ENCODE measurements at places on chromosomes 12 and 14.
A peak's percentile ranks its signal among the peaks of the same experiment; 100 is the strongest.

GRCh38 chr12:18135509-18135908, 45.5 kb upstream of the RERGL start:
- no peak for DNase-seq

GRCh38 chr12:88994971-88995370, 357.3 kb downstream of the DUSP6 start:
- no peak for DNase-seq

DNA sequence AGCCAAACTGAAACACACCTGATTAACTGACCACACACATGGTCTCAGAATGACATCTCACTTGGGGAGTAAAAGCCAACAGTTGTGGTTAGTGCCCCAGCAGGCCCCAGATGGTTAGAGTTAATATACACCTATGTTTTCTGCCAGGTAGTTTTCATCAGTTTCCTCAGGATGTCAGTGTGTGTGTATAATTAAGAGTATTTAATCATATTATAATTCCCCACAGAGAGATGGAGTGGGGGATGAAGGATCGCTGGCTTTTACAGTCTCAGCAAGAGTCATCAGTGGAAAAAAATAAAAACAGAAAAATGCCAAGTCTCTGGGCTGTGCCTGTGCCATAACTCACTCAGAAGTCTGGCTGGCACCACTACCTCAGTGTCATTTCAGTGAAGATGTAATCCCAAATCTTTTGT, 412.5 kb downstream of the ZFP36L1 start:
- no peak for DNase-seq

DNA sequence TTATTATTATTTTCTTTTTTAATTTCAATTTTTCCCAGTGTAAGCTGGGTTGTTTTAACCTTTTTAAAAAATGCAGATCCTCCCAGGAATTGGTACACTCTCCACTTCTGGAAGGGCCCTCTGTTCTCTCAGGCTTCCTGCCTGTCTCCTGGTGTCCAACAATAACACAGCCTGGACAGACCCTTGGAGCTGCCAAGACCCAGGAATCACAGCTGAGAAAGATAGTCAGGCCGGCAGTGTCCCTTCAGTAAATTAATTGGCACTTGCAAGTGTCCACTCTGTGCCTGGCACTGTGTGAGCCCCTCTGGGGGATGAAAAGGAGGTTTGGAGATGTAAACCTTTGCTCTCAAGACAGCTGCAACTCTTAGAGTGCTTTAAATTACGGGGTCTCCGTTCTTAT, 113.3 kb downstream of the SMOC1 start:
- no peak for DNase-seq

GRCh38 chr12:2353281-2353680, 300.5 kb downstream of the CACNA1C start:
- DNase-seq = no peak

DNA sequence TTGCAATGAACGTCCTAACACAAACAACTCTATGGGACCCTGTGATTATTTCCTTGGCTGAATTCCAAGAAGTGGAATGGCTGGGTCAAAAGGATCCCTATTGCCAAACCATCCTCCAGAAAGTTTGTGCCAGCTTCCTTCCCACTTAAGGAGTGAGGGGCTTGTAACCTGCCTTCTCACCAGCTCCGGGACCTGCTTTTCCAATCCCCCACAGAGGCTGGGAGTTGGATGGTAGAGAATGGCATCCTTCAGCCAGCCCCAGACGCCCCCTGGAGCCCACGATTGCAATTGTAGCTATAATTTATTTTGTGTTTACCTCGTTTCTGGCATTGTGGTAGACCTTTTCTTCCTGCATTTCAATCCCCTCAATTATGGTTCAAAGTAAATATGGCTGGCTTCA, 9.7 kb upstream of the ZDHHC22 start:
- peak; percentile 59 for DNase-seq

GRCh38 chr12:52235822-52236361, 2.8 kb downstream of the KRT7 start:
- DNase-seq = no peak

DNA sequence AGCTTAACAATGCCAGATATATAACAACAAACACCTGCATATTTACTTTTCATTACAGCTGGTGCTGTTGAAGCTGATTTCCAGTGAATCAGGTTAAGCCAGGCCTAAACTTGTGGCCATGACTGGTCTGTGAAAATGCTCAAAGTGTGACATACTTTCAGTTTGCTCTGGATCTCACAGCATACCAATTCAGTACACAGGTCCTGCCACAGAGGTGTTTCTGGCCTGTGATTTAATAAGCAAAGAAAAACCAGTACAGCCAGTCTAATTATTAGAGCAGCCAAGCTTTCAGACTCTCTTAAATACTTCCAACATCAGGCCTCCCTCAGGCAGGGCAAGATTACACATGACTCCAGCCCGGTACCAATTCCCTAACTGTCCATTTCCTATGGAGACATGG, 27.4 kb upstream of the TMCC3 start:
- no peak for DNase-seq

DNA sequence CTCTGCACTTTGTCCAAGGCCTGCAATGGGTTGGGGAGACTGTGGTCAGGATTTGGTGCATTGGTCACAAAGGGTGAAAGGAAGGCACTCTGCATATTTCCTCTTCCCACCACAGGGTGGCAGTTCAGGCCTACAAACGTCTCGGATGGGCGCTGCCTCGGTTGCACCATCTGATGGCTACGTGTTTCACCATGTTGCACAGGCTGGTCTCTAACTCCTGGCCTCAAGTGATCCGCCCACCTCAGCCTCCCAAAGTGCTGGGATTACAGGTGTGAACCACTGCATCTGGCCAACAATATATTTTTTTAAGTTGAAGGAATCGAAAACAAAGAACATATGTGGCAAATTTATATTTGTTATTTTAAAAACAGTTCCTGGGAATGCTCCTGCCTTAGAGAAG, 35.1 kb downstream of the TMBIM6 start:
- DNase-seq = peak; percentile 61

DNA sequence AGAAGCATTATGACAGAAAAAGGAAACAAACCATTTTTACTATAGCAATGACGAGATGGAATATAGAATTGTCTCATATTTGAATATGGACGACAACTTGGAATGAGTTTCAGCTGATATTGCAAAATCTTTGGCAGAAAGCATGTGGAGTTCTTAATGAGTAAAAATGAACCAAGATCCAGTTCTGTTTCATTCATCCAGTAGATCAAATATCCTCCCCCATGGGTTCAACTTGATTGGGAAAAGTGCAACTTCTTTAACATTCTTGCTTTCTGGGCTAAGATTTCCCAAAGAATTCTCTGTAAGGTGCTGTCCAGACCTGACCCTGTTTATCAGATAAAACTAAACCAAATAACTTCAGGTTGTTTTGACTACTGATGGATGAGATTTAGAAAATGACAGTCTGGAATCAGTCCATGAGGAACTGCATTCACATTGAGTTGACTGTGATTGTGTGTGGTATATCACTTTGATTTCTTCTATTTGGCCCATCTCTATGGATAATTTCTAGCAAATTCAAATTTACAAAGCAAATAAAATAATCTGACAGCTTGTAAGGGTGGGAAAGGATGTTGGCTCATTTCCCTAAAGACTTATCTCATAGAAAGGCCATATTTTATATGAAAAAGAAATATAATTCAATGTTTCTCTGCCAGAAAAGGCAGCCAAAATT, 267.4 kb downstream of the ADAMTS20 start:
- no peak for DNase-seq

- no peak for DNase-seq
Measured at GRCh38 chr12:15620741-15621539, 168.2 kb downstream of the EPS8 start.

GRCh38 chr12:12723681-12724420, 6.7 kb downstream of the CDKN1B start:
- peak; percentile 36 for DNase-seq

DNA sequence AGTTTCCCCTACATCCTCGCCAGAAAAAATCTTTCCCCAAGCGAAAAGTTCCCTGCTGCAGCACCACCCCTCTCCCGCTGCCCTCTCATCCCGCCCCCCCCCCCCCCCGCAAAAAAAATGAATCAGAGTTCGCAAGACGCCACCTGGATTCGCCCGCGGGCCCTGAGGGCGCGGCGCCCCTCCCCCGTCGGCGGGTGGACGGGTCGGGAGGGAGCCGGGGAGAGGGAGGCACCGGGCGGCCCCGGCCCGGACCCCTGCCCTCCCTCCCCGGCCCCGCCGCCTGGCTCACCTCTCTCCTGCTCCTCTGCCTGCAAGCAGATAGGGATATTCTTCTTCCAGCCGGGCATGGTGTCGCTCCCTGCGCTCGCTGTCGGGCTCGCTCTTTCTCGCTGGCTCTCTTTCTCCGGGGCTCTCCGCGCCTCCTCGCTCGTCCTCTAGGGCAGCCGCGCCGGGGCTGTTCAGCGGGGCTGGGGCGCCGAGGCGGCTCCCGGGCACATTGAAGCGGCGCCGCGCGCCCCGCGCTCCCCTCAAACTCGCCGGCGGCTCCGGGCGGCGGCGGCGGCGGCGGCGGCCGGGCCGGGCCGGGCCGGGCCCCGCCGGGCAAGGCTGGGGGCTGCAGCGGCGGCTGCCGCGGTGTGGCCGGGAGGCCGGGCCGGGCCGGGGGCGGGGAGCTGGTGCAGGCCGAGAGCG, 200.3 kb upstream of the CAND1 start:
- peak; percentile 48 for DNase-seq

- no peak for DNase-seq
Measured at GRCh38 chr12:28278499-28278898, 88.2 kb downstream of the CCDC91 start.

- no peak for DNase-seq
Measured at GRCh38 chr12:76936275-76937193, 57.7 kb upstream of the CSRP2 start.

DNA sequence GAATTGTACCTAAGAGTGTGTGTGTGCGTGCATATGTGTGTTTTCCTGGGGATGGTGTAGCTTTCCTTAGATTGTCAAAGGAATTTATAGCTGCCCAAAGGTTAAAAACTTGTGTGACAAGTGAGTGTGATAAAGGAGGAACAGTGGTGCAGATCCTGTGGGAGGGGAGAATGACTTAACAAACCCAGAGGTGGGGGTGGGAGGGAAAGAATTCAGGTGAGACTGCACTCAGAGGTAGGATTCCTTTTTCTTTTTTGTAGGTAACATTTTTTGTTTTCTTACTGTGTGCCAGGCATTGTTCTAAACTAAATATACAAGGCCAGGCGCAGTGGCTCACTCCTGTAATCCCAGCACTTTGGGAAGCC, 45.3 kb upstream of the SINHCAF start:
- DNase-seq = no peak

DNA sequence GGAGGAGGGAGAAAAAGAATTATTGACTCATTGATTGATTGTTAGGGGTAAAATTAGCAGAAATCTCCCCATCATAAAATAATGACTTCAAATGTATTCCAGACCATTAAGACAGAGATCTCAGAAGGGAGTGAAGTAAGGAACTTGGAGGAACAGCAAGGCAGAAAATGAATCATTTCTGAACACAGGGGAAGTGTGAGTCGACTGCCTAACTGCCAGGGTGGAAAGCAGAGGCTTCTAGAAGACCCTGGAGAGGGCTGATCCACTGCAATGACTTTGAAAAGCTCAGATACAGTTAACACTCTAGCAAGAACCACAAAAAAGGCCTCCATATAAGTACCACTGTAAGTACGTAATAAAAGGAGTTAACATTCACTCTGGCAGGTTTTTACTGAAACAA, 9.7 kb downstream of the GLTP start:
- DNase-seq = no peak

- DNase-seq = no peak
Measured at GRCh38 chr12:53326460-53327185, 5.2 kb upstream of the AAAS start.

DNA sequence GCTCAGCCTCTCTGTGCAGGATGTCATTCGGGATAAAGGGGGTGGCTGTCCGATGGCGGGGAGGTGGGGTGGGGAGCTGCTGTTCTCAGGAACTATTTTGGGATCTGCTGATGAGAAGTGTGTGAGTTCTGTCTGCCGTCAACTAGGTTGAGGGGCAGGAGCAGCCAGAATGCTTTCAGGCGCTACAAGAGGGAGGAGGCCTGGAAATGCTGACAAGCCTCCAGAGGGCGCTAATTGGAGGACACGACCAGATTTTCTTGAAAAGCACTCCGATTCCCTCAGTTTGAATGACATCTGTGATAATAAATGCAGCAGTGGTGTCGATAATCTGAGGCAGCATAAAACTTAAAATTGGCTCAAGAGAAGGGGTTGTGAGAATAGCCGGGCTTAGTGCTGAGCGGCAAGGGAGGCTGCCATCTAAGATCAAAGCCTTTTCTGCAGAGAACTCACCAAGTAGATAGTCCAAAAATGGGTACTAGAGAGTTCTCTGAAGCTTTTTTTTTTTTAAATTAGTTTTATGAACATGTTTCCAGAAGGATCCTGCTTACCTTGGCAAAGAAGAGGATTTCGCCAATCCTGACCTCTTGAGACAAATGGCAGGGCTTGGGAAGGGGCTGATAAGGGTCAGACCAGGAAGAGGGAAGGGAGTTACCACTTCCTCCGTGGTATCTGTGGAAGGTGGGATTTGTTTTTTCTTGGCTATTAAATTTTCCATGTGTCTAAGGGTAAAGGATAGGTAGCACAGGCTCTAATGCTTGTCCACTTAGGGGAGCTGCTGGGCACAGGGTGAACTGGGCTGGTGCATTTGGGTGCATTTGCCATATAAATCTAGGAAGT, 94.4 kb downstream of the CRACR2A start:
- peak; percentile 53 for DNase-seq

DNA sequence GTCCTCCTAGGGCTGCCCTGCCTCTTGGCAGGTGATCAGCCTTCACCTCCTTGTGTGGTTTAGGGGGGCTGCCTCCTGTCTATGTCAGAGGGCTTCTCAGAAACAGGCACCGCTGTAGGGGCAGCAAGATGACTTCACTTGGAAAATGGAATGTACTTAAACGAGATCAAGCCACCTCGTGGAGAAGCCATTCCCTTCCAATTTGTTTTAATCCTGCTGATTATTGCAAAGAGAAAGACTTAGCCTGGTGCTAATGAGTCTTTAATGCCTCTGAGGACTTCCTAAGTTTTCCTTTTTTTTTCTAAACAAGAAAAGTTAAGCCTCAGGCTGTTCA, 62.3 kb upstream of the RFLNA start:
- DNase-seq = no peak

- DNase-seq = no peak
Measured at GRCh38 chr12:132525011-132525832, 35.3 kb downstream of the FBRSL1 start.
